ENCODE measurements at places on chromosomes 5 and 9.

DNA sequence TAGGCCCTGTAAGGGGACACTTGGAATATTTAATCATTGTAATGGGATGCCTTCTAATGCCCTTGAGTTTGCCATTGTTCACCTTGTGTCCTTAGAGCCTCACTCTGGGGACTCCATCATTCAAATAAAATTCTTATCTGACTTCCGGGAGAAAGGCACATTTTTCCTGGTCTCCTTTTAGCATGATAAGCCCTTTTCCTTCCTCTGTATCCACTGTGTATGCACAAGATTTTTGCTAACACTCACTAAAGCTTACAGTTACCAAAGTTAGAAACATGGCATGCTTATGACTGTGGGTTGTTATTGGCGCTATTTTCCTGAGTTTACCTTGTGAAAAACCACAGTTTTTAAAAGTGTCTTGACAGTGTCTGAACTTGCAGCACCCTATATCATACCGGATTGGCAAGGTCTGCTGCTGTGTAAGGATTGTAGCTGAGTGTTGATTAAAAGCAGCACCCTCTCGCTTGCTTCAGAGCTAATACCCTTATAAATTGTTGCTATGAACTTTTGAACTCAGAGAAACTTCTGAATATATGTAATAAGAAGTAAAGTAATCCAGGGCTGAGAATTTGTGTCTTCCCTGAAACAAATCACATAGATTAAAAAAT, 46.4 kb downstream of the SNCAIP start:
- DNase-seq, result no peak

DNA sequence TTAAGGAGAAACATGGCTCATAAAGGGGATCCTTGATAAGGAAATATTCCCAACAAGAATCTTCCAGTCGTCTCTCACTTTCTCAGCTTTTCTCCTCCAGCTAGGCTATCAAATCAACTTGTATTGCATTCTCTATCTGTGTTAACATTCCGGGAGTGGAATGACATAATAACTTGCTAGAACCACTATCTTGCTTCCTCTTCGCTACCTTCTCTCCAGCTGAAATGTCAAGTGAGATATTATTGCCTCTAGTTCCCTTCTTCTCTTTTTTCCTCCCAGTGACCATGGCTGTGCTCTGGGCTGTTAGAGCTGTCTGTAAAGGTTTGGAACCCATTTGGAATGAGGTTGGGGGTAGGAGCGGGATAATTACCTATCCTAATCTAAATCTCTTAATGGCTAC, 1329.5 kb upstream of the WWC1 start:
- DNase-seq, result no peak

DNA sequence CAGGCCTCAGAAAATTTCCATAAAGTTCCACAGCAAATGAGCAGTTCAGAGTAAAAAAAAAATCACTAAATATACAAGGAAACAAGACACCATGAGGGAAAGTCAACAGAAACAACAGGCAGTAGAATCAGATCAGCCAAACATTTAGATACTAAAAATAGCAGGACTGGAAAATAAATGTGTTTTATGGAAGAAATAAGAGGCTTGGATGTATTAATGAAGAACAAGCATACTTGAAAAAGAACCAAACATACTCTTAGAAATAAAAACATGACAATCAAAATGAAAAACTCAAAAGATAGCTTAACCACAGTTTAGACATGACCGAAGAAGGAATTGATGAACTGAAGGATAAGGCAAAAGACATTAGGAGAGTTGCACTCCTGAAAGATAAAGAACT, 22.6 kb downstream of the MYMK start:
- no peak for DNase-seq

- DNase-seq, result no peak
Measured at GRCh38 chr9:29830821-29831220, 2257.5 kb upstream of the C9orf72 start.

DNA sequence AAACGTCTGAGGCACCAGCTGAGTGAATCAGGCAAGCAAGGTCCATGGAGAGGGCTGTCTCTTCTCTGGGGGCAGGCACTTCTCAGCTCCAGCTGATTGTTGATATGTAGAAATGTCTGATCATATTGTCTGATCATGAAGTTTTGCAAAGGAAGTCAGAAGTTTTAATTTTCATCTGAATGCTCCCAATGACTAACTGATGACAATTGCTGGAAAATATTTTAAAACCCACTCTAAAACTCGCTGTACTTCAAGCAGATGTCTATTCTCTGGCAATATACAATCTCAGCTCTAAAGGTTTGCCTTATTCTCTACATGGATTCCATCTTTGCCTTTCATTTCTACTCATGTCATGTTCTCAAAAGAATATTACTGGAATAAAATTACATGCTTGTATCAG, 12.7 kb downstream of the PLK2 start:
- no peak for DNase-seq

- no peak for DNase-seq
Measured at GRCh38 chr9:26131886-26132285, 453.6 kb upstream of the TUSC1 start.

DNA sequence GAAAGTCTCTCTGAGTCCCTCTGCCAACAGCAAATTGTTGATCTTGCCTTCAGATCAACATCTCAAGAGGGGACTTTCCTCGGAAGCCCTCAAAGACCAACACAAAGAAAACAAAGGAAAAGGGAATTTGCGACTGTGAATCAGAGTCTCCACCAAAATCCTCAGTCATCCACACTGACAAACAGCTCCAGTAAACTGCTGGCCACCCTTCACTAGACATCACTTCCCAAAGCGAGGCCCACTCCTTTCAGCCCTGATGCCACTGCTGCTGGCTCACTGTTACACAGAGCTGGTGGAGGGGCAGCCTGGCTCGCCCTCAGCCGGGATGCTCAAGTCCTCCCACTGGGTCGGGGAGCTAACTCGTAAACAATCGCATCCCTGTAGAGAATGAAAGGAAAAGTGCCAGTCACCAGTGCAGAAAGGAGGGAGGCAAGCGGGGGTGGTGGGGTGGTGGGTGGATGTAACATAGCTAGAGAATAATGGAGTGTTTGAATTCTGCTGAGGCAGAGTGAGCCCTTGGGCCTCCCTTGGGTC, 1.3 kb downstream of the FGF1 start:
- no peak for DNase-seq

DNA sequence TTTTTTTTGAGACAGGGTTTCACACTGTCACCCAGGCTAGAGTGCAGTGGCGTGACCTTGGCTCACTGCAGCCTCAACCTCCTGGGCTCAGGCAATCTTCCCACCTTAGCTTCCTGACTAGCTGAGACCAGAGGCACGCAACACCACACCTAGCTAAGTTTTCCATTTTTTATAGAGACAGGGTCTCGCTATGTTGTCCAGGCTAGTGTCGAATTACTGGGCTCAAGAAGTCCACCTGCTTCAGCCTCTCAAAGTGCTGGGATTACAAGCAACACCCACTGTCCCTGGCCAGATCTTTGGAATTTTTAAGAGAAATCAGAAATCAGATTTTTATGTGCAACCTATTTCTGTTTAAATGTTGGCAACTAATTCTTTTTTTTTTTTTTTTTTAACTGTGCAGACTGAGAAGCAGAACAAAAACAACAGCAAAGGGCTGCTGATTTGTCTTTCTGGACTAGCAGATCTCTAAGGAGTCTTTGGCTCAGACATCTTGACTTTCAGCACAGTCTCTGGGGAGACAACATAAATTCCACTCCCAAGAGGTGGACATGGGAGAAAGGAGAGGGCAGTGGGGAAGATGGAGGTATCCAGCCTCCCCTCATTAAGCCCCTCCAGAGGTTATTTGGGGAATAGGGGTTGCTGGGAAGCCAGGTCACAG, 54.4 kb upstream of the FABP6 start:
- DNase-seq, result no peak

DNA sequence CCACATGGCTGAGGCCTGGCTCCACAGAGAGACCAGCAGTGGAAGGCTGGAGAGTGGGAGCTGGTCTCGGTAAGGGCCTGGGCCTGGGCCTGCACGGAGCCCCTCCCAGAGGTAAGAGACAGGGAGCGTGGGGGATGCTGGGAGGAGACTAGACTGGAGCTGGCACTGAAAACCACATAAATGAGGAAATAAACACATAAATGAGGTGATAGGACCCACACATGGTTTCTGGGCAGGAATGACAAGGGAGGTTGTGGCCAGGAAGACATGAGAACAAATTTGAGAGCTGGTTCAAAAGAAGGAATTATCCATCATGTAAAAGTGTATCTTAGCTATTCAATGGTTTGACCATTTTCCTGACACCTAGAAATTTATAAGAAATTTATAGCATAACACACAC, 451.7 kb upstream of the DAP start:
- DNase-seq, result no peak

GRCh38 chr5:136246122-136246521, 53.2 kb upstream of the SMIM32 start:
- no peak for DNase-seq

DNA sequence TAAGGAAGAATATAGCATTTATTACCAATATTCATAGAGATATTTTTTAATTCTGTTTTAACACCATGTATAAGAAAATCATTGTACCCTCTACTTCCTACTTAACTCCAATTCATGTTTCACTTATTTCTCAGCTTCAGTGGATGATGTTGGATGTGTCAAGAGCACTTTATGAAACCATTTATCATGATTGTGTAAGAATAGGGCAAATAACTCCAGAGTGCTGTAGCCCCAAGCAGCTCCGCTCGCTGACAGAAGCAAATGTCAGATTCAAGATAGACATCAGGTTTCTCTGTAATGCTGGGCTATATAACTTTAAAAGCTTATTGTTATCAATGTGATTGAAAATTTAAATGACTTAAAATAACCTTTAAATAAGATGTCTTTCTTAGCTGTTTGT, 50.4 kb downstream of the MAST4 start:
- no peak for DNase-seq

GRCh38 chr9:70934642-70935041, 186.8 kb downstream of the TRPM3 start:
- no peak for DNase-seq

DNA sequence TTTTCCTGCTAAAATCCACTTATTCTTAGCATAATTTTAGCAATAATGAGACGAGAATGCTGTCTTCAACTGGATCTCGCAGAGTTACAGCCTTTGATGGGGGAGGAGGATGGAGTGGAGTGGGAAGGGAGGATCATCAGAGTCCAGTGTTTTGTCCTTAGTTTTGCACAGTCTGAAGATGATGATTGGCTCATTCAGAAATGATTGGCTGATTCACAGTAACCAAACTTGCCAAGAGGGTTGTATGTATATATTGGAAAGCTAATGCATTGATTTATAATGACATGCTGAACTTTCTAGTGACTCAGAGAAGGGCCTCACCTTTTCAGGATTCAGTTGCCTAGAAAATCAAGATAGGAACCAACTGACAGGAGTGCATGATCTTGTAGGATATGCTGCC, 448.0 kb downstream of the CCDC171 start:
- no peak for DNase-seq

DNA sequence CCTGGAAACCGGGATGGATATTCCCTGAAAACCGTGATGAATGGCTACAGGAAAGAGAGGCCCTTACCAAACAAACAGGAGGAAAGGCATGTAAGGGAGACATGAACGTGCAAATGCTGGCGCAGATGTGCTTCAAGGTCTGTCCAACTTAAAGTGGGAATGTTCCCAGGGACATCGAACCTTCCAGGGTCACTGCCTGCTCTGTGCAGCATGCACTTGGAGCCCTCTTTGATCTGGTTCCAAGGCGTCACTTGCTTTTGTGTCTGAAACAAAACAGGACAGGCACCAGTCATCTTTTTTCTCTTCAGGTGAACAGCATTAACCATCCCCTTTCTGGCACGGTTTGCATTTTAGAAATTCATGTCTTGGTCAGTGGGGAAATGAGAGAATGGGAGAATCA, 479.4 kb downstream of the RASEF start:
- no peak for DNase-seq

GRCh38 chr5:157447201-157447637, 12.8 kb upstream of the NIPAL4 start:
- DNase-seq, result no peak

DNA sequence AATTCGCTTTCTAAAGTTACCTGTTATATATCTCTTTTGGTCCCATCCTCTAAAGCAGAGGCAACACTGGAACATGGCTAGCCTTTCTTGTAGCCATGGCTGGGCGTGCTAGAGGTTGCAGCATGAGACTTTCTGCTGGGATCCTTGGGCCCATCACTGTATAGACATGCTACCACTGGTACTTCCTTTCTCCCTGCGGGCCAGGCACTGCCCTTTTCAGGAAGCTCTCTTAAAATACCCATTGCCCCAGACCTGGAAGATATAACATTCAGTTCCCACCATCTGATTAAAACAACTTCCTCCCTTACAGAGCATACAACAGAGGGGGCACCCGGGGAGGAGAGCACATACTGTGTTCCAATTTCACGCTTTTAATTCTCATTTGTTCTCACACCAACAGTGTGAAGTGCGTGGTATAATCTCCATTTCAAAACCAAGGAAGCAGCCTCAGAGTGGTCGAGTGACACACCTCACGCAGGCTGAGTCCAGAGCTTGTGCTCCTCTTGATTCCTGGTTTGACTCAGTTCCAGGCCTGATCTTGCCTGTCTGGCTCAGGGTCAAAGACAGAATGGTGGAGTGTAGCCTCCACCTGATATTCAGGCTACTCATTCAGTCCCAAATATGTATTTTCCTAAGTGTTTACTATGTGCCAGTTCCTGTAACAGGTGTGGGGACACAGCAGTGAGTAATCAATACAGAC, 22.6 kb downstream of the PTGS1 start:
- no peak for DNase-seq

GRCh38 chr9:107946364-107947141, 457.0 kb upstream of the KLF4 start:
- DNase-seq, result no peak

DNA sequence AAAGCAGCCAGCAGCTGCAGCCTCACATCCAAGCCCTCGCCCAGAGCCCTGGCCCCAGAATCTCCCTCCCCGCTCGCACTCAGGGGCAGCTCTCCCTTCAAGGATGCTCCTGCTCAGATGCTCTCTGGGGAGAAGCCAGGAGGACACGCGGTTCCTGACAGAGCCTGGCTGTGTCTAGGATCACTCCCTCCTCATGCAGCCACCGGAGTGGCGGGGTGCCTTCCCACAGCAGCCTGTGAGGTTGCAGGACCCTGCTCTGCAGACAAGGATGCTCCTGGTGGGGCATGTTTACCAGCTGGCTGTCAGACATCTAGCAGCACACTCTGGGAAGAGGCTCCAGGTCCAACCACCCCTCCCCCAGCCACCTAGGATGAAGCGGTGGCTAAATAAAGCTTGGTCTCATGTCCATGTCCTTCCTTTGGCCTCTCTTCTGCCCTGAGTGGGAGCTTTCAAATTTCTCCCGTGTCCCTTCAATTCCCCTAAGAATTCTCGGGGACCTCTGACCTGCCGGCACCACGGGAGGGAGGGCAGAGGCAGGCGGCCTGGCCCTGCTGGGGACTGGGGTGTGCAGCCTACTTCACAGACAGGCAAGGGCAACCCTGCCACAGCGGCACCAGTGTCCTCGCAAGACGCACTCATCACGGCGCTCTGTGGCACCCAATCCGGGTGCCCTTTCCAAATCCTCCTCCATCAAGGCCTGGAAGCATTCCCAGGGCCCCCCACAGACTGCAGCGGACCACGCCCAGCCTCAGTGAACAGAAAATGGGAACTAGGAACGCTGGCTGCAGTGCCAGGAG, 88.3 kb upstream of the SARDH start:
- DNase-seq, result peak; percentile 37

DNA sequence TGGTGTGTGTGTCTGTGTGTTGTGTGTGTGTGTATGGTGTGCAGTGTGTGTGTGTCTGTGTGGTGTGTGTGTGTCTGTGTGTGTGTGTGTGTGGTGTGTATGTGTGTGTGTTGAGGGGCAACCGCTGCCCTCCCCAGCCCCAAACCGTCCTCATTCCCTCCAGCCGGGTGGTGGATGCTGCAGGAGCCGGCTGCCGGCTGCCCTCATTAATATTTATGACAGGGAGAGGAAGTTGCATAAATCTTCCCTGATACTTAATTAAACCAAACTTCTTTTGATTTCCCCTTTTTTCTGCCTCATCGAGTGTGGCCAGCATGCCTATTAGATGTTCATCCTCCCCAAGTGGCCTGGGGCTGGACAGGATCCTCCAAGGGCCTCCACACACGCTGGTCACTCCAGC, 121.4 kb upstream of the MVB12B start:
- DNase-seq, result no peak
